Activated naive CD8-positive, alpha-beta T cell treated with anti-CD3 and anti-CD28 coated beads for 36 hours (primary cell): ENCODE measurements at places on chromosomes 2 and 18.

DNA sequence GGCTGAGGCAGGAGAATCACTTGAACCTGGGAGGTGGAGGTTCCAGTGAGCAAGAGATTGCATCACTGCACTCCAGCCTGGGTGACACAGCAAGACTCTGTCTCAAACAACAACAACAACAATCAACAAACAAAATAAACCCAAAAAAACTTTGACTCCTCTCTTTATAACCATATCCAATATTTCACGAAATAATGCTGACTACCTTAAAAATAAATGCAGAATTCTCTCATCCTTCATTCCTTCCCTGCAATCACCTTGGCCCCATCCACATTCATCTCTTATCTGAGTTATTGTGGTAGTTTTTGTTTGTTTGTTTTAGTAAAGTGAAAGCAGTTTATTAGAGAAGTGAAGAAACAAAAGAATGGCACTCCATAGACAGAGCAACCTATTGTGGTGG, 3.2 kb downstream of the PTPRN start:
- DNase-seq: no peak

- DNase-seq: no peak
Observed at GRCh38 chr2:219155054-219155644, 5.5 kb downstream of the NHEJ1 start.

GRCh38 chr2:199108056-199108455, 349.7 kb downstream of the SATB2 start:
- DNase-seq: no peak

- DNase-seq: no peak
Observed at GRCh38 chr2:220682616-220683015, 889.5 kb downstream of the EPHA4 start.

- no peak for DNase-seq
Observed at GRCh38 chr18:54254265-54254758, 15.0 kb upstream of the POLI start.

DNA sequence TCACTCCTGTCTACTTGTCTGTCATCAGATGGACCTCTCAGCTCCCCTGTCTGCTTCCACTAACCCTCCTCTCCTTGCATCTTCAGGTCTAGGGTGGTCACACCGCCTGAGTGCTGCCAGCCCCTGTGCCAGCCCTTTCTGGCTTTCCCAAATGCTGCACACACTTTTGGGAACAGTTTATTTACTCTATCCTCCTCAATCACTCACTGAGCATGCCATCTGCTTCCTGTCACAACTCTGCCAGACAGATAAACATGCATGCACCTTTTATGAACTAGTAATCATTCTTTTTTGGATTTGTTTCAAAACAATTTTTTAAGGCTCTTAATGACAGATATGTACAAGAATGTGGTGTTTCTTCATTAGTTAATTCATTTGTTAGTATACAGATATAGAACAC, 56.3 kb upstream of the CCDC195 start:
- DNase-seq: no peak

DNA sequence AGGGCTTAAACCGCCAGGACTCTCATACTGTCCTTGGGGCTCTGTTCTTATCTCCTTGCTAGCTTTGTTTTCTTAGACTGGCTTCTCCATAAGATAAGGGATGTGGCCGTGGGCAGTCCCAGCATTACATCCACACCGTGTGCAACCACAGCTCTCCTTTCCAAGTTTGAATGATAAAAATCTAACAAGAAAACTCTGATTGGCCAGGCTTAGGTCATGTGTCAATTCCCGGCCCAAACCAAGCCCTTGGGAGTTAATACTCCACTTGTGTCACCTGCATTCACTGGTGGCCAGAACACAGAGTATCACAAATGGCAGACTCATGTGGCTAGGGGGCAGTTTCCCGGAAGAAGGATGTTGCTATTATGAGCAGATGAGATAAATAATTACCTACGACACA, 43.2 kb upstream of the KDM3A start:
- DNase-seq: no peak

- no peak for DNase-seq
Observed at GRCh38 chr18:44724105-44724778, 43.6 kb downstream of the SETBP1 start.

DNA sequence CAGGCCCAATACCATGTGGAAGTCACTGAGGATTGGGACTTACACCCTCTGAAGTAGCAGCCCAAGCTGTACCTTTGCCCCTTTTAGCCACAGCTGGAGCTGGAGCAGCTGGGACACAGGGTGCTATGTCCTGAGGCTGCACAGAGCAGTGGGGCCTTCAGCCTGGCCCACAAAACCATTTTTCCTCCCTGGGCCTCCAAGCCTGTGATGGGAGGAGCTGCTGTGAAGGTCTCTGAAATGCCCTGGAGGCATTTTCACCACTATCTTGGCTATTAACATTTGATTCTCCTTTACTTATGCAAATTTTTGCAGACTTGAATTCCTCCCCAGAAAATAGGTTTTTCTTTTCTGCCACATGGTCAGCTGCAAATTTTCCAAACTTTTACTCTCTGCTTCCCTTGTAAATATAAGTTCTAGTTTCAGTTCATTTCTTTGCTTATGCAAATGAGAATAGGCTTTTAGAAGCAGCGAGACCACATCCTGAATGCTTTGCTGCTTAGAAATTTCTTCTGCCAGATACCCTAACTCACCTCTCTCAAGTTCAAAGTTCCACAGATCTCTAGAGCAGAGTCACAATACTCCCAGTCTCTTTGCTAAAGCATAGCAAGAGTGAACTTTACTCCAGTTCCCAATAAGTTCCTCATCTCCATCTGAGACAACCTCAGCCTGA, 213.8 kb upstream of the MGAT5 start:
- DNase-seq: no peak

DNA sequence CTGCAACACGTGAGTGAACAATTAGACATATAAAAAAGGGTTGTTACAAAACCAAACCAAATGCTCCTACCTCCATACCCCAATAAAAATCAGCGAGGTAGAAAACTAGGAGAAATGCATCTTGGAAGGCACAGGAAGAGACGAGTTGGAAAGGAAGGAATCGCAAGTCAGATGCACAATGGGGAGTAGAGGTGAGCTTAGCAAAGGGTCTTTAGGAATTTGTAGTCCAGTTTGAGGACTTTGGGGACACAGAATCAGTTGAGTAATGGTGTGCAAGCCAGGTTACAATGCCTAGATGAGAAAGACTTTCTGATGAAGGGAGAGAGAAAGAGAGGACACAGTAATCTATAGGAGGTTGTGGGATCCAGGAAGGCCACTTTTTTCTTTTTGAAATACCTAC, 35.7 kb downstream of the XRCC5 start:
- no peak for DNase-seq

DNA sequence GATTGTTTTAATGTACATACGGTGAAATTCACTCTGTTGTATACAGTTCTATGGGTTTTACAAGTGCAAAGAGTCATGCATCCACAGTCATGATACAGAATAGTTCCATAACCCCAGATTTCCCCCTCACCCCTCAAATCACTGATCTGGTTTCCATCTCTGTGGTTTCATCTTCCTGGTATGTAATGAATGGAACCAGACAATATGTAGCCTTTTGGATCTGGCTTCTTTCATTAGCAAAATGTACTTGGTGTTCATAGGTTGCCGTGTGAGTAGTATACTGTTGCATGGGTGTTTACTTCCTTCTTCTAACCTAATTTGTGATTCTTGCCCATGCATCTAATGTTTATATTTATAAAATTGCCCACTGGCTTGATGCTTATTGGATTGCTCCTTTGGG, 298.7 kb upstream of the NRP2 start:
- DNase-seq: no peak

GRCh38 chr18:52546686-52547346, 206.8 kb downstream of the DCC start:
- DNase-seq: no peak

GRCh38 chr2:191291471-191291870, 46.3 kb downstream of the MYO1B start:
- no peak for DNase-seq

DNA sequence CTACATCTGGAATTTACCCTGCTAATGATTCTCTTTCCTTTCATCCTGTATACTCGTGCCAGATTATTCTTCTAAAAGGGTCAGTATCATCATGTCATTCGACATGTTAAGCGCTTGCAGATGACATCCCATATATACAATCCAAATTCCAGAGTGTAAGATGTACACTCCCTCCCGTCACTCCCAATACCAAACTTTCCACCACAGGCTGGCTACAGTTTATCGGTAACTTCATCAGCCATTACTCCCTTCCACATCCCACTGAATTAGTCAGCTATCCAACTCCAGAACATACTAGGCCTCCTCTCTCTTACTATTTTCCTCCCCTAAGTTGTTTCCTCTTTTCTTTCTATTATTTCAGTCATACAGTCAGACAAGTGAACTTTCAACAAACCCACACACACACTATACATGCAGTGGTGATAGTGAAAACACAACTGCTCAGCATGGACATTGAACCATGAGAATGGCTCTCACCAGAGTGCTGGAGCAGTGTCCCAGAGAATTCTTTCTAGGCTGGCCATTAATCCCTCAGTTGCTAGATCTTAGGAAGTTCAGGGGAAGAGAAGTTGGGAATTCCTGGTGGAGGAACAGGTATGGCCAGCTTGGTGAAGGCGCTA, 10.6 kb upstream of the NMI start:
- DNase-seq: no peak

GRCh38 chr2:71174207-71174606, 43.8 kb downstream of the MPHOSPH10 start:
- no peak for DNase-seq

DNA sequence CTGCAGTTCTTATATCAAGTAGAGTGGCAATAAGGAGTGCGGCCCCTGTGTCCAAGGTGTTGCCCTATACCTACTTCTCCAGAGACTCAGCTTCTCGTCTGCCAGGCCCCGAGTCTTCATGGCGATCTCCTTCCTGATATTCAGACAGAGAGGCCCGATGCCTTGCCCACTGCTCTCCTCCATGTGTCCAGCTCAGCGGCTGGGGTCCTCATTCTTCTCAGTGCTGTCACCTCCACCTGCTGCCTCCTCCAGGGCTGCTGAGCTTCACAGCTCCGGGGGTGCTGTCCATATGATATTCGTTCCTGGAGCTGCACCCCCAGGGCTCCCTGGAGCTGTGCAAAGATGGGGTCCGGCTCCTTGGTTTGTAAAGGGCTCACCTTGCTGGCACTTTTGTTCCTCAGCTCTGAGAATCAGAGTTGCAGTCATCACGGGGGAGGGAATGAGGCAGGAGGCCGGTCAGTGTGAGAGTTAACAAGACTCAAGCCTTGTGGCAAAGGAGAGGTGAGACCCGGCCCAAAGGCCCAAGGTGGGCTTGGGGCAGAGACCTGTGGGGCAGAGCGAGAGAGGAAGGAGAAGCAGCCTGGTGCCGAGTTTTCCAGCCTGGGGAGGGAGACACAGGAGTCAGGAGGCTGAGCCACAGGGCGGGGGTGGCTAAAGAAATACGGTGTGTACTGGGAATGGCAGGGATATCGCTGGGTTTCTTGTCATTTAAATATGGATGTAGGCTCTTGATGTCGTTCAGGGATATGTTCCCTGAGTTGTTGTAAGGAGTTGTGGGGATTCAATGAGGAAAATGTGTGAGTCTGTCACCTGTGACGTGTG, 120.6 kb downstream of the CTIF start:
- DNase-seq: no peak

GRCh38 chr2:175003875-175004729, 1.1 kb downstream of the CHN1 start:
- DNase-seq: no peak

GRCh38 chr2:127986548-127987079, 41.2 kb downstream of the SAP130 start:
- no peak for DNase-seq

DNA sequence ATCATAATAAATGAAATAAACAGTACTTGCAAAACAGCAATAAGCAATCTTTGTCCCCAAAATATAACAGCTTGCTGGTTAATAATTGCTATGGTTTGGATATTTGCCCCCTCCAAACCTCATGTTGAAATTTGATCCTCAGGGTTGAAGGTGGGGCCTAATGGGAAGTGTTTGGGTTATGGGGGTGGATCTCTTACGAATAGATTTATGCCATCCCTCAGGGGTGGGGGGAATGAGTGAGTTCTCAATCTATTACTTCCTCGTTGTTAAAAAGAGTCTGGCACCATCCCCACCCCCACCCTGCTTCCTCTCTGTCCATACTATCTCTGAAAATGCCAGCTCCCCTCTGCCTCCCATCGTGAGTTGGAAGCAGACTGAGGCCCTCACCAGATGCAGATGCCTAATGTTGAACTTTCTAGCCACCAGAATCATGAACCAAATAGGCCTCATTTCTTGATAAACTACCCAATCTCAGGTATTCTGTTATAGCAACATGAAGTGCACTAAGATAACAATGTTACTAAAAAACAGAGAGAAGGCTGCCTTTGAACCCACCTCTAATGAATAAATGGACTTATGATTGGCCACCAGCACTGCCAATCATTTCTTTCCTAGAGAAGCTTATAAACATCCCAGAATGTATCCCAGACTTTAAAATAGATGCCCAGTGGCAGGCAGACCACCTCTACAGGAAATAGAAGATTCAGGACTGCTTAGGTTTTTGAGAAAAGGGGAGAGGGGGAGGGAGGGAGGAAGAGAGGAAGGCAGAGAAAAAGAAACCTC, 90.1 kb downstream of the ALPK2 start:
- no peak for DNase-seq

GRCh38 chr18:36702401-36703013, 126.3 kb downstream of the TPGS2 start:
- DNase-seq: no peak

DNA sequence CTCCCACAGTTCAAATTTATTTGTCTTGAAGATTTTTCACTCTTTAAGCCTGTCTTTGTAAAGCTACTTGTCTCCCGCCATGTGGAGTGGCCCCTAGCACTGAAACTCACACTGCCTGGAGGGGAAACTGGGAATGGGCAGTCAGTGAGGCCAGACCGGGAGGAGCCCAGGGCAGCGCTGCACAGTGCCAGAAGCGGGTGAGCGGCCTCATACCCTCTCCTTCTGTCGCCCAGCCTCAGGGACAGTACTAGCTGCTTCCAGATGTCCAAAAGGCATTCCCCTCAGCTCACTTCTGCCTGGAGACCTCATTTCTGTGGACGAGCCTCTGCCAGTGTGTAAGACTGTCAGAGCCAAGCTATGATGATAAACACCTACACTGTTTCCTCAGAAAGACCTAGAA, 79.9 kb downstream of the SEPTIN10 start:
- no peak for DNase-seq

- no peak for DNase-seq
Observed at GRCh38 chr2:33492399-33493134, 16.1 kb downstream of the RASGRP3 start.

DNA sequence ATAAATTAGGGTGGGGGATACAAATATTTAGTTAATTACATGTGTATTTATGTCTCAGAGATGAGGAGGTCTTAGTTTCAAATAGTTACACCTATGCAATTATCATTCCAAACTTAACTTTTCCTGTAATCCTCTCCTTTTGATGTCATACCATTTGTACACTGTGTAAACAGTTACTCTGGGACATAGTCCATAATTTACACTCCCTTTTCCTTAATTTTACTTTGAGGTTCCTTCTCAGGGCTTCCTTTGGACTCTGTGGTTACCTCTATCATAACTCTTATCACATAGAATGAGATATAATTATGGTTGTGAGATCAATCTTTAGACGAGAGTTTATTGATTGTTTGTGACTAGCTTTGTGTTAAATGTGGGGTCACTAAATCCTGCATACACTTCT, 84.4 kb downstream of the DPP10 start:
- no peak for DNase-seq

- DNase-seq: no peak
Observed at GRCh38 chr2:127124426-127124825, 17.5 kb upstream of the BIN1 start.
